ENCODE measurements at places on chromosomes 1 and 21.

- DNase-seq: no peak
Measured at GRCh38 chr1:78029793-78030192, 16.0 kb upstream of the GIPC2 start.

GRCh38 chr1:24992761-24993211 lies 62.7 kb upstream of the RUNX3 start:
- DNase-seq: no peak

DNA sequence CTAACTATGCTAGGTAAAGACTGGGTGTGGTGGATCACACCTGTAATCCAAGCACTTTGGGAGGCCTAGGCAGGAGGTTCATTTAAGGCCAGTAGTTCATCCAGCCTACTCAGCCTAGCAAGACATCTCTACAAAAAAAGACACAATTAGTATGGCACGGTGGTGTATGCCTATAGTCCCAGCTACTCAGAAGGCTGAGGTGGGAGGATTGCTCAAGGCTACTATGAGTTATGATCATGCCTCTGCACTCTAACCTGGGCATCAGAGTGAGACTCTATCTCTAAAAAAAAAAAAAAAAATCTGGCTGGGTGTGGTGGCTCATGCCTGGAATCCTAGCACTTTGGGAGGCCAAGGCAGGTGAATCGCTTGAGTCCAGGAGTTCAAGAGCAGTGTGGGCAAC lies 21.6 kb downstream of the NUP210L start:
- DNase-seq: no peak

- DNase-seq: no peak
Measured at GRCh38 chr1:184535191-184535970, 148.6 kb downstream of the C1orf21 start.

DNA sequence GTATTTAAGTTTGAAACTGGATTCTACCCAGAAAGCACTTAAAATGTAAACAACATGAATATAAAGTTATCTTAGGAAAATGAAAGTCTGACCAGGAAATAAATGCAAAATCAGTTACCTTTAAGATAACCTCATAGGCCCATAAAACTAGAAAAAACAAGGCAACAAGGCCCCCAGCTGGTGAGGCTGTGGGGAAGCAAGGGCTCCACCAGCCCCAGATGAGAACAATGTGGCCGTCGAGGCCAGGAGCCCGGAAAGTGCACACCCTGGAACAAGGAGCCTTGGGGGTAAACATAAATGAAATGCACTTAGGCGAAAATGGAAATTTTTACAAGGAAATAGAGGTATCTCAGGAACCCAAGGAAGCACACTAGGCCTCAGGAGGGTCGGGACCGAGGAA lies 37.9 kb upstream of the BMP8B start:
- DNase-seq: no peak

- no peak for DNase-seq
Measured at GRCh38 chr1:171954361-171954760, 113.1 kb downstream of the DNM3 start.

- no peak for DNase-seq
Measured at GRCh38 chr1:43931711-43932660, 1.6 kb upstream of the ARTN start.

DNA sequence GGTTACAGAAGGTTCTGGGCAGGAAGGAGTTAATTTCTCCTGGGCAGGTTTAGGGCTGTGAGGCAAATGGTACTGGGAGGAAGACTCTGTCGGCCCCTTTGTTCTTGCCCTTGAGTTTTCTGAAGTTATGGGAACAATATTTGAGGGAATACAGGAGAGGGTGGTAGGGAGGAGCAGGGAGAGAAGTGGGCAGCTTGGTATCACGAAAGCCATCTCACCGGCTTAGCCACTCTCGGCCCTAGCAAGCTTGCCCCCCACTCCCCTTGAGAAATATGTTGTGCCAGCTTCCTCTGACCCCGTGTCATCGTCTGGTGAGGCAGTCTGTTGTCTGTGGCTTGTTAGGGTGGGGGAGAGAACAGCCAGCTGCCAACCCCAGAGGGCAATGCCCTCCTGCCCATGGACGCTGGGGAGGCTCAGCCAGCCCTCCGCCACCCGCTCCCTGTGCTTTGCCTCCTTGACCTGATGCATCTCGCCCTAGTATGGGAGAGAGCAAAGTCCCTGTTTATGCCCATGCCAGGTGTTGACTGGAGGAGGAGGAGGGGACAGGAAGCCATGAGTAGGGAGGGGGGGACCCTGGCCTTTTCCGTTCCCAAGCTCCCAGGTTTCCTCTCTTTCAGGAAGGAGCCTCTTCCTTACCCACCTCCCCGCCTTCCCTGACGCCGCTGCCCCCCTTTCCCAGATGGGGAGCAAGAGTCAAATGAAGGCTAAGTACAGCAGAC lies 1.2 kb downstream of the EFNA1 start:
- DNase-seq: no peak

DNA sequence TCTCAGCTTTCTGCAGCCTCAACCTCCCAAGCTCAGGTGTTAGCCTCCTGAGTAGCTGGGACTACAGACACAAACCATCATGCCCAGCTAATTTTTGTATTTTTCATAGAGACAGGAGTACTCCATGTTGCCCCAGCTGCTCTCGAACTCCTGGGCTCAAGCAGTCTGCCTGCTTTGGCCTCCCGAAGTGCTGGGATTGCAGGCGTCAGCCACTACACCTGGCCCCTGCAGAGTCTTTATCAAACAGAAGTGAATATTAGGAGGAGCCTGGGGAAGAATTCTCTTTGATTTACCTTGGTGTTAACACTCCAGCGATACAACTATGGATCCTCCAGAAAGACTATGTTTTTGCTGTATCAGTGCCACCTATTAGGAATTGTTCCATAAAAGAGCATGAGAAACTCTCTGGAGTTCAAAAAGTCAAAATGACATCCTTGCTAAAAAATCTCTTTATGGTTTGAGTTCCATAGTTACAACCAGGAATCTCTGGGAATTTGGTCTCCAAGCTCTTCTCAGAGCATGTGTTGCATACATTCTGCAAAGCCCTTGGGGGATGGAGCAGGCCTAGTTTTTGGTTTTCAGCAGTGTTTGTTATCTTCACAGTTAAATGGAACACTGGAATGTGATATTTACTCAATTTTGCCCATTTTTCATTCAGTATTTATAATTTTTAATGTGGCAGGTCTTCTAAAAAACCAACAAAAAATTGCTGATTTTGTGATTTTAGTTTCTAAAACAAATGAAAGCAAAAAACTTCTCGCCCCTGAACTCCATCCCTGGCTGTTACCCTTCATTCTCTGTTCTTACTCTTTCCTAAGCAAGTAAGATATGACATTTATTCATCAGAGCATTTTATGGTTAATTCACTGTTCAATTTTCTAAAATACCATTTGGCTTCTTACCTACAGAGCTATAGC lies 77.3 kb downstream of the OLFML2B start:
- no peak for DNase-seq

- DNase-seq: no peak
Measured at GRCh38 chr1:84758968-84759491, 68.8 kb upstream of the SSX2IP start.

GRCh38 chr1:73587080-73587479 lies 610.9 kb downstream of the LRRIQ3 start:
- DNase-seq: no peak

- no peak for DNase-seq
Measured at GRCh38 chr1:2050461-2050792, 216 bp downstream of the PRKCZ start.

- no peak for DNase-seq
Measured at GRCh38 chr1:16289959-16290358, 53.0 kb upstream of the CPLANE2 start.

- no peak for DNase-seq
Measured at GRCh38 chr1:185912504-185912903, 178.3 kb downstream of the HMCN1 start.

- DNase-seq: no peak
Measured at GRCh38 chr21:44962403-44962966, 22.7 kb downstream of the SLX9 start.

GRCh38 chr1:229756666-229757065 lies 130.6 kb downstream of the URB2 start:
- no peak for DNase-seq

GRCh38 chr21:34268493-34268892 lies 95.3 kb upstream of the KCNE2 start:
- no peak for DNase-seq

DNA sequence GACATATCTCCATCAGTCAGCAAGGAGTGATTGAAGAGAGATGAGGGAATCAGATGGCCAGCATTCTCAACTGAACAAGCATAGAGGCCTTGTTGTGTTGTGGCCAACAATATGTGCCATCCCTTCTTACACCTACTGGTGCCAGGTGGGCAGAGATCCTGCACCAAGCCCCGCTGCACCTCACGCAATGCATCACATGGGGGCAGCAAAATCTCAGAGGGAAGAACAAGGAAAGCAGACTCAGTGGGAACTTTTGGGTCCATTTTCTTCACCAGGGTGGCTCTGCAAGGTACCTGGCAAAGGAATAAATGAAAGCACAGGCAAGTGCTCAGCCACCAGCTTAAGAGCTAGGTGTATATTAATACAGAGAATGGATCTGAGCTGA lies 33.2 kb downstream of the HSD3B2 start:
- no peak for DNase-seq

DNA sequence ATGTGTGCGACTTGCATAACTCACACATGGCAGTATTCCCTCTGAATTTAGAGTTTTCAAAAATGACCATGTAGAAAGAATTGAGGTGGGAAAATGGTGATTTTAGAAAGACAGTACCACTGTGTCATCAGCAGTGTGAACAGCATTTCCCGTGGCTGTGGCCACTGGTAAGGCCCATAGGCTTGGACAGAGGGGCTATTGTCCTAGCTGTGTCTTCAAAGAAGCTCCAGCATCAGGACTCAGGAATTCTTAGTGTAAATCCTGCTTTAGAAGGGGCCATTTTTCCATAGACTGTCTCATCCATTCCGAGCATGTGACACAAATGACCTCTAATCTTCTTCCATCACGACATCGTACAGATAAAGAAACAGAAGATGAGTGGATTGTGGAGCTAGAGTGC lies 119.3 kb upstream of the BACE2 start:
- DNase-seq: no peak

DNA sequence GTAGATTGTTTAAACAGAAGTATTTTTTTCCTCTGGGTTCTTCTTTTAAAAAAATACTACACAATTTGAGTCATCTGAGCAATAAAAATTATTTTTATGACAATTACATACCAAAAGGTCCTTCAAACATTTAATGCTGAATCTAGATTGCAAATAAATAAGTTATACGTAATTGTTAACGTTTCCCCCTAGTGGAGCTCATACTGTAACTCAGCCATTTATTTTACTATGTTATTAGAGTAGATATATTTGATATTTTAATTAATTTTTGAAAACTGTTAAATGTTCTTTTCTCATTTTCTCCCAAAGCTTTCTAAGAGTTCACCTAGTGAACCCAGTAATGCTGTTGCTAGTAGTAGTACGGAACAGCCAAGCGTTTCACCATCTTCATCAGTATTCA lies 33.5 kb downstream of the ZMYM1 start:
- no peak for DNase-seq

GRCh38 chr1:190193508-190194115 lies 284.1 kb downstream of the BRINP3 start:
- DNase-seq: no peak

DNA sequence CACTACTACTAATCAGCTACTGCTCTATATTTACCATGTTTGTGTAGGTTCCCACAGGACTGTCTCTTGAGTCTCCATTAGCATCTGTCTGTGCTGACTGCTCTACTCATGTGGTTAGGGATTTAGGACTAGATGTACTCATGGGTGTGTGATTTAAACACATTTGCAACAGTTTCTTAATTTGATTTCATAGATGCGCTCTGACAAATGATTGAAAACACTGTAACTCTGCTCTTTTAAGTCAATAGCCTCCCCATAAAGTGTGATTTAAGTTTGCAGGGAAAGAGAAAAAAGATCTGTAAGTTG lies 809.3 kb downstream of the NCAM2 start:
- no peak for DNase-seq

GRCh38 chr1:29222686-29223085 lies 8.0 kb downstream of the MECR start:
- no peak for DNase-seq

GRCh38 chr1:109661391-109661790 lies 5.5 kb downstream of the GSTM4 start:
- no peak for DNase-seq

DNA sequence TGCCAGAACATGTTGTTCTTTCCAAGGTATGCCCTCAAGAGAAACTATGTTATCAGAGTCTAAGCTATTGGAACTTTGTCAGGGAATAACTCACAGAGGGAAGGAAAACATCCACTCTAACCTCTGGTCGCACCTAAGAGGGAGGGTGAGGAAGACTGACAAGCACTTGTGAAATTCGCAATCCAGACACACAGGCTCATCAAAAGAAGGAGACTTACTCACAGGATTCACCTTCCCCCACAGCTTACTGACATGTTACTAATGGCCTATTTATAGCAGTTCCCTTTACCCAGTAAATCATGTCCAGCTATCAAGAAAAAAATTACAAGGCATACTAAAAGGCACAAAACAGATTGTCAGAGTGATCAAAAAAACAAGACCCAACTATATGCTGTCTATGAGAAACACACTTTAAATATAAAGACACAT lies 36.9 kb downstream of the WDR64 start:
- DNase-seq: no peak

DNA sequence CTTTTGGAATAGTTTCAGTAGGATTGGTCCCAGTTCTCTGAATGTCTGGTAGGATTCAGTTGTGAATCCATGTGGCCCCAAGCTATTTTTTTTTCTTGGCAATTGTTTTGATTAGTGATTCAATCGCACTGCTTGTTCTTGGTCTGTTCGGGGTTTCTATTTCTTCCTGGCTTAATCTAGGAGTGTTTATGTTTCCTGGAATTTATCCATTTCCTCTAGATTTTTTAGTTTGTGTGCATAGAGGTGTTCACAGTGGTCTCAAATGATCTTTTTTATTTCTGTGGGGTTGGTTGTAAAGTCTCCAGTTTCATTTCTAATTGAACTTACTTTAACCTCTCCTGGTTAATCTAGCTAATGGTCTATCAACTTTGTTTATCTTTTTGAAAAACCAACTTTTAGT lies 117.6 kb downstream of the NME7 start:
- DNase-seq: no peak

DNA sequence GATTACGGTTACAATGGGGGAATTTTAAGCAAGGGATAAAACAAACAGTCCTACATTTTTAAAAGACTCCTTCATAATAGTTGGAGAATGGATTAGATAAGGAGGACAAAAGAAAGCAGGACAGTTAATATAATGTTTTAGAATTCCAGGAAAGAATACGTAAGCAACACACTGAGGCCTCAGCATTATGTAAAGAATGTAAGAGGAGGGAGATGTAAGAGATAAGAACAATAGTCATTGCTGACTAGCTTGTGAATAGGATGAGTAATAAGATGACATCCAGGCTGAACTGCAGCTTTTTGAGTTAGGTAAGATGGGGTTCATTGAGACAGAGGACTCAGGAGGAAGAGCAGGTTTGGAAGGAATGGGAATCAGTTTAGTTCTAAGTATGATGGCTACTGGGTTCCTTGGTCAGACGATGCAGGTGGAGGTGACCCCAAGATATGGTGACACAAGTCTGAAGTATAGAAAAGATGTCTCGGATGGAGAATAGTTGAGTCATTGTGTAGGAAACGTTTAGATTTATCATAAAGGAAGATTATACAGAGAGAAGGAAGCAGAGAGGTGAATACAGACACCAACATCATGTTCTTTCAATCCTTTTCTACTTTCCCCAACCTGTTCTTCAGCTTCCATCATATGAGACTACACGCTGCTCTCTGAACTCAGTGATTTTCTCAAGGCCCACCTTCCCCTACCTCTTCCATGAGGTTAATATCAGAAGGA lies 372.8 kb downstream of the PTBP2 start:
- no peak for DNase-seq

All from activated T-cell treated with anti-CD3 and anti-CD28 coated beads, Interleukin-2, amount 50 U/mL, for 1 hour (primary cell).